ENCODE measurements at places on chromosomes 5 and 9.

DNA sequence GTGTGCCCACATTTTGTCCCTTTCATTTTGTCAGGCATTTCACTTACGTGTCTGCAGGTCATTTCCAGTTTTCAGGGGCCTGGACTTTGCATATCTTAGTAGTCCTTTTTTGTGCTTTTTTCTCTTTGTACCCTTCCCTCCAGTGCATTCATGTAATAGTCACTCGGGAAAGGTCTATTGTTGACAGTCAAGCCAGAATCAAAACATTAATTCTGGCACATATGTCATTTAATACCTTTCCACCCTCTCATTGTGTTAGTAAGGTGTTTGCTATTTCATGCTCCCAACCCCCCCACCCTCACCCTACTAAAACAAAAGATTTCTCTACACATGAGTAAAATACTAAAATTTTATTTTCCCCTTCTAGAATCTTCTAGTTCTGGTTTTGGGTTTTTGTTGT is 42.7 kb downstream of the UGCG start:
- DNase-seq = no peak

DNA sequence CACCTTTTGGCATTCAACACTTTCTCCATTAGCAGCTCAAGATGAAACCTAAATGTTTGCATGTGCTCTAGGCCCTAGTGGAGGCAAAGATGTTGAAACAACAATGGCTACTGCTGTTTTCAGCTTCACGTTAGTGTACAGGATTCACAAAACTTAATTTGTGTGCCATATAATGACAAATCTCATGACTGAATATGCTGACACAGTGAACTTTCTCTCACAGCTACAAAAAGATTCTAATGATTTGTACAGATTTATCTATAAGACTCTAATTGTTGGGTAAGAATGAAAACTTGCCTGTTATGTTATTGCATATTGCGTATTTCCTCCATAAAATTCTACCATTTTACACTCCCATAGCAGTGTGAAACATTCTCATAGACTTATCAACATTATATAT is 97.5 kb downstream of the CETN3 start:
- DNase-seq = no peak

- no peak for DNase-seq
These were observed 185.4 kb downstream of the SH3GL2 start for GRCh38 chr9:17764306-17764705.

- no peak for DNase-seq
These were observed 163.9 kb downstream of the PIK3R1 start for GRCh38 chr5:68379275-68380036.

GRCh38 chr5:176642675-176643490 is 4.4 kb upstream of the TSPAN17 start:
- DNase-seq = no peak

DNA sequence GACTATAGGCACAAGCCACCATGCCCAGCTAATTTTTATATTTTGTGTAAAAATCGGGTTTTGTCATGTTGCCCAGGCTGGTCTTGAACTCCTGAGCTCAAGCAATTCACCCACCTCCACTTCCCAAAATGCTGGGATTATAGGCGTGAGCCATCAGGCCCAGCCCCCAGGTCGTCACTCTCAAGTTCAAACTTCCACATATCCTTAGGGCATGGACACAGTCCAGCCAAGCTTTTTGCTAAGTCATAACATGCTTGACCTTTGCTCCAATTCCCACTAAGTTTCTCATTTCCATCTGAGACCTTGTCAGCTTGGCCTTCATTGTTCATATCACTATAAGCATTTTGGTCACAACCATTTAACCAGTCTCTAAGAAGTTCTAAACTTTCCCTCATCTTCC is 43.9 kb upstream of the ARAP3 start:
- no peak for DNase-seq

DNA sequence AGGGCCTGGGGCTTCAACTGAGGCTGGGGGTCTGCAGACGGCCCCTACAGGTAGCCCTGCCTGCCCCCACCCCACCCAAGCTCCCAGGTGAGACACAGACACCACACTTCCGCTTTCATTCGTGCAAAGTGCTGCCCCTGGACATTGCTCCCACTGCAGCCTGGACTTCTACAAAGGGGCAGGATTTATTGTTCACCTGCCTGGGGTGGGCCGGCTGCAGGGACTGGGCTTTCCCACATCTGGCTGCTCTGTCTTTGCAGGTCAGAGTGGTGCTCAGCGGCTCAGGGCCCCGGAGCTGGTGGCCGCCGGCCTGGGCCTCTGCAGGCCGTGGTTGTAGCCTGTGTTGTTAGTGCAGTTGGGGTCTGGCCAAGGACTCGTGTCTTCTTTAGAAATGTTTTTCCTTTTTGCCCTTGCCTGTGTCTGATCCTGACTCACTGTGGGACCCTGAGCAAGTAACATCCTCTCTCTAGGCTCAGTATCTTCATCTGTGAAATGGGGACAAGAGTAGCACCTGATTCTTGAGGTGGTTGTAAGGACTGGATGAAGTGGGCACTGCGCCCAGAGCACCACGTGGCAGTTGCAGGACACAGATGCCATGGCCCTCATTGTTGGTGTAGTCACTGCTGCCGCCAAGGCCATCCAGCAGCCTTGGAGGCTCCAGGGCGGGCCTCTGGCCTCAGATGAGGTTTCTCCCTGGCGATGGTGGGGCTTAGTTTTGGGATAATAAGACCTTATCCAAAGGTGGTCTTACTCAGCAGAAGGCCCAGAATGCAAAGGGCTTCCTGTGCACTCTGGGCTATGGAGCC is 143.9 kb downstream of the CACNA1B start:
- DNase-seq = no peak

GRCh38 chr5:54491326-54491725 is 26.2 kb upstream of the SNX18 start:
- DNase-seq = no peak

DNA sequence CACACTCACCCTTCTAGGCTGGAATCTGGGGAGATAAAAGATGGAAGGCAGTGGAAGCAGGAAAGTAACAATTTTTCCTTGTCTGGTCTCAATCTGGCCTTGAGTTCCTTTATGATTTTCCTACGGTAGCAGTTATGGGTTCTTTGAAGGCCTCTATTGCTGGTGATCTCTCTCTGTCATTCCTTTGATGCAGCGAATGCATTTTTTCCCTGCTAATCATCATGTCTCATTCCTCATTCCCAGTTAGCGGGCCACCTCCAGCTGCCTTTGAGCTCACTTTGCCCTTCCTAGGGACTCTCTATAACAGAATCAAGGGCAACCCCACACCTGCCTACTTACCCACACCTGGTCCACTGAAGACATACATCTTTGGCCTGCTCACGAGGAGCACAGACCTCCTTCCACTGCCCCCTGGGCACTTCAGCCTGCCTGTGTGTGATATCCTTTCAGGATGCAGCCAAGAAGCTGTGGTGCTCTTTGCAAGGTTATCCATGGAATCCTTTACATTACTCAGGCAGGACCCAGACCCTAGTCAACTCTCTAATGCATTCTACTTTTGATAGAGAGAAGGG is 191.7 kb downstream of the DRD1 start:
- DNase-seq = no peak

DNA sequence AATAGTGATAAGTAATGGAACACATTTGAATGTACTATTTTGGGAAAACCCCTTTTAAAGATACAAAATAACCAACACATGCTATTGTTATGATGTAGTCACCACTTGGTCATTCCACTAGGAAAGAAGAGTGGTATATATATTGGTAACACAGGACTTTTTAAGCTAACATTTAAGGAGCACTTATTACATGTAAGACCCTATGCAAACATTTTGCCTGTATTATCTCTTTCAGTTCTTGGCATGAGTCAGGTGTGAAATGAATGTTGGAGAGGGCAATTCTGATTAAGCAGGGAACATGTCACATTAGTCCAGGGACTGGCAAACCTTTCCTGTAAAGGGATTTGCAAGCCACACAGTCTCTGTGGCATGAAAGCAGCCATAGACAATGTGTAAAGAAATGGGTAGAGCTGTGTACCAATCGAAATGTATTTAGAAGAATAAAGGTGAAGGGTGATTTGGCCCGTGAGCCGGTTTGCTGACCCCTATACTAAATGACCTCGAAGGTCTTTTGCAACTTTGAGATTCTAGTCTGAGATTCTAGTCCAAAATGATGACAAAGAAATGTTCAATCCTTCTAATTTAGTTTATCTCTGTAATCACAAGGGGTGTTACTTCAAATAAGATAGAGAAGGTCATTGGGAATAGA is 15.3 kb downstream of the ABLIM3 start:
- DNase-seq = no peak

DNA sequence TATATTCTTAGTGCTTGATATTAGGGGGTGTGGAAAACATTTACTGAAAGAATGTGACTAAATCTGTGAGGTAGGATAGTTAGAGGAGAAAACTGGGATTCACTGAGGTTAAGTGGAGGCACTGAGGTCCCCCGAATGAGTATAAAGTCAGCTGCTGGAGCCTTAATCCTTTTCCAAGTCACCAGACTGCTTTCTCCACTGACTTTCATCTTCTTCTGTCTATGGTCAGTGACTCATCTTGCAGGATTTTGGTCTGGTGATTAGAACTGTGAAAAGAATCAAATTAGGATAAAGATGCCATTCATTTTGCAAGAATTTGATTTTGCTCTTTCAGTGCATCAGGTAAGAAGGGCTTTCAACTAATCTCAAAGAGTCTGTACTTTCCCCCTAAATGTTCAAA is 89.3 kb upstream of the ALDH1A1 start:
- DNase-seq = no peak

- no peak for DNase-seq
These were observed 169.3 kb upstream of the PPP1R2B start for GRCh38 chr5:156680831-156681230.

GRCh38 chr9:72633966-72634365 is 112.6 kb downstream of the TMC1 start:
- no peak for DNase-seq

DNA sequence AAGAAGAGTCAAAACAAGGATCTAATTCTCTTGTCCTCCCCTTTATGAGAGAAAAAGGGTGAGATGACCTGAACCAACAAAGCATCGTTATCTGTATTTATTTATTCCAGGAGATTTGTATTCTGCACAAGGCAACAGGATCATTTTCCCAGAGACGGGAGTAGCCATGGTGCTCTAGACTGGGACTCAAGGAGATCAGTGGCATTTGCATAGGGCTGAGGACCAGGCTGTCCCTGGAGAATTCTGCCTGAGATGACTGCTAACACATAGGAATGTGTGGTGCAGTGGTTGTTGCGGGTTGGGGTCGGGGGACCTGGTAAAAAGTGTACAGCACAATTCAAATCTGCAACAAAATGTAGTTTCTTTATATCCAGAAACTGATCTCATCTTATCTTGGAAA is 22.3 kb upstream of the ZNF474 start:
- no peak for DNase-seq

- DNase-seq = no peak
These were observed 165.7 kb downstream of the PSAT1 start for GRCh38 chr9:78462611-78463010.

DNA sequence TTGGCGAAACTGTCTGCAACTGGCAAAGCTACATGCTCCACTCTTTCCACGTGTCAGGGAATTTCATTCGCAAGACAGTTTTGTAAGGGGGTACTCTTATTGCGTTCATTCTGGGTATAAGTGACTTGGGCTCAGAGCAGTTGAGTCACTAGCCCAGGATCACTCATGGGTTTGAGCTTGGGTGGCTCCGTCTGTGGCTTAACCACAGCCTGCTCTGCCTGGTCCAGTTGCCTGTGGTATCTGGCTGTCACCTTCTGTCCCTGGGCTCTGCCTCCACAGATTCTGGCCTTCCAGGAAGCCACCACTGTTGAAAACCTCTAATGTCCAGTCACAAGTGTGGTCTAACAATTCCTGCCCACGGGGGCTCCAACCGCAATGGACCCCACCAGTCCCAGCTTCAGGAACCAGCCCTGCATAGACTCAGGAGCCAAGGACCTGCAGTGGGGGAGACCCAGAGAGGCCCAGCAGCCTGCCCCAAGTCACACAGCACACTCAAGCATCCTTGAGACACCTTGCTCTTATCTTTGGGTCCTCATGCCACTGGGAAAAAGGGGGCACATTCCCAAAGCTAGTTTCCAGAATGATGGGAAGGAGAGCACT is 10.4 kb downstream of the KIF12 start:
- DNase-seq = no peak

GRCh38 chr5:25393256-25393655 is 748.5 kb upstream of the CDH10 start:
- DNase-seq = no peak

DNA sequence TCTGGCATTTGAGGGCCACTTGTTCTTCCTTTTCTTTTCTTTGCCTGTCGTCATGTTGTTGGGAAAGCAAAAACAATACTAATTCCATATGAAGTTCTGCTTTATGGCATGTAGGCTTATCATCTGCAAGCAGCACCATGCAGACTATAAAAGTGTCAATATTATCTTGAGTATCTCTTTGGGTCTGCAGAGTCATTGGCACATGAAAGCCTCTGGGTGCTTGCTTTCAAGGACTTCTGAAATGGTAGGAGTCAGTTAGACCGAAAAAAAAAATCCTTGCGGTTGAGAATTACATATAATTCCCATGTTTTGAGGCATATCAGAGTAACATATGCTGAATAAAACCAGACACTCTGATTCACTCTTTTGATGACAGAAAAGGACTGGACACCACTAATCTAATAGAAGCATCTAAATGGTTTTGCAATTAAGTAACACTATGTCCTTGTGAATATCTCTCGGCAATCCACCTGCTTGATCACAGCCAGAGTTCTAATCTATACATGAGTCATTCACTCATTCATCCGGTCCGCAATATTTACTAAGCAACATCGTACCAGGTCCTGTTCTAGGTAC is 44.4 kb downstream of the GNAQ start:
- DNase-seq = no peak

DNA sequence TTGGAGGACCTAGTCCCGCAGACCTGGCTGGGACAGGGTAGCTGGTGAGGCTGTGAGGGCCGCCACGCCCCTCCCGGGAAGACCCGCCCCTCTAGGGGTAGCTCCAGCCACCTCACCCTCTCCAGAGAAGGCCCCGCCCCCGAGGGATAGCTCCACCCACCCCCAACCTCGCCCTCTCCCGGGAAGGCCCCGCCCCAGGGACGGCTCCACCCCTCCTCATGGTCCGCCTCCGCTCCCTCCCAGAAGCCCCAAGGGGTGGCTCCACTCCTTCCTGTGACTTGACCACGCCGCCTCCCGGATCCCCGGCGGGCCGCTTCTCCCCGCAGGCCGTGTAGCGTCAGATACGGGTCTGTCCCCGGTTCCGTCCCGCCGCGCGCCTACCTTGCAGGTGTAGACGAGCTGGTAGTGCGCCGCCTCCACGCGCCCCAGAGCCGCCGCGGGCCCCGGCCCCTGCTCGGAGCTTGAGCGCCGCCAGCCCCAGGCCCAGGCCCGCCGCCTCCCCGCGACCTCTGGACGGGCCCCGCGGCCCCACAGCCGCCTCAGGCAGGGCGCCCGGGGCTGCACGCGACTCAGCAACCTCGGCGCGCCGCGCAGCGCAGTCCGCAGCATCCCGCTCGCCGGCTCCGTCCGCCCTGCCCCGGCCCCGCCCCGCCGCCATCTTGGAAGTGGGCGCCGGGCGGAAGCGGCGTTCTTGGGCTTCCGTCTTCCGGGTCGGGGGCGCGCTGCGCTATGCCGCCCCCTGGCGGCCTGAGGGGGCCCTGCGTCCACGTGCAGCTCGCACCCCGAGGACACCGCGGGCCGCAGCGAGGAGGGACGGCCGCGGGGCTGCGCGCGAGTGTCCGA is at the start of gene DNLZ:
Gene DNLZ (minus strand): TSS at position 639 of the 843 bp plus-strand sequence. CDS start 30 bp downstream, at position 609.
- DNase-seq = peak; percentile 90

GRCh38 chr5:126777257-126777974 is 480 bp downstream of the LMNB1 start:
- peak; percentile 7 for DNase-seq

- no peak for DNase-seq
These were observed 62.2 kb downstream of the EPB41L4B start for GRCh38 chr9:109258481-109259302.

Measured in stimulated activated CD8-positive, alpha-beta memory T cell treated with anti-CD3 and anti-CD28 coated beads, Interleukin-7, amount 100 ng/mL, for 48 hours (primary cell).